Retina (tissue), 1 donor: ENCODE measurements at places on chromosomes 4 and X.

GRCh38 chr4:23373261-23373660, 516.6 kb downstream of the PPARGC1A start:
- DNase-seq: no peak

DNA sequence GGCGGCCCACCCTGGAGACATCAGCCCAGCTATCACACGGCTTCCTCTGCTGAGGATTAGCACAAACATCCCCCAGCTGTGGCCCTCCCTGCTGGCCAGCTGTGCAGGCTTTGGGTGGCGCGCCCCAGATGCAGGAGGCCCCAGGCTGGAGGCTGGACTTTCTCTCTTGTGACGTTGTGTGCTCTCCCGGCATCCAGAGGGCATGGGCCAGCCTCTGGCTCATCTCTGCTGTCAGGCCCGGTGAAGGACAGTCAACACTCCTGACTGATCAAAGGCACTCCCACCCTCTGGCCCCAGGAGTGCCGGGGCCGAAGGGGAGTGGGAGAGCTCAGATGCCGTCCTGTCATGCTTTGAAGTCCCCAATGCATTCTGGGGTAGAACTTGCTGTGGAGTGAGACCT, 29.9 kb upstream of the PJA1 start:
- no peak for DNase-seq

GRCh38 chr4:173246719-173247118, 78.1 kb downstream of the GALNT7 start:
- DNase-seq: no peak

GRCh38 chr4:1622238-1622637, 61.9 kb downstream of the FAM53A start:
- DNase-seq: no peak

- no peak for DNase-seq
Measured at GRCh38 chr4:139951021-139951420, 203.0 kb downstream of the MAML3 start.

GRCh38 chr4:91116861-91117260, 989.7 kb downstream of the CCSER1 start:
- no peak for DNase-seq

GRCh38 chr4:70667740-70668535, 1.6 kb upstream of the JCHAIN start:
- DNase-seq: no peak

- no peak for DNase-seq
Measured at GRCh38 chrX:133655275-133656265, 240.3 kb upstream of the GPC4 start.

- DNase-seq: no peak
Measured at GRCh38 chr4:7763106-7763505, 176.6 kb downstream of the AFAP1 start.

DNA sequence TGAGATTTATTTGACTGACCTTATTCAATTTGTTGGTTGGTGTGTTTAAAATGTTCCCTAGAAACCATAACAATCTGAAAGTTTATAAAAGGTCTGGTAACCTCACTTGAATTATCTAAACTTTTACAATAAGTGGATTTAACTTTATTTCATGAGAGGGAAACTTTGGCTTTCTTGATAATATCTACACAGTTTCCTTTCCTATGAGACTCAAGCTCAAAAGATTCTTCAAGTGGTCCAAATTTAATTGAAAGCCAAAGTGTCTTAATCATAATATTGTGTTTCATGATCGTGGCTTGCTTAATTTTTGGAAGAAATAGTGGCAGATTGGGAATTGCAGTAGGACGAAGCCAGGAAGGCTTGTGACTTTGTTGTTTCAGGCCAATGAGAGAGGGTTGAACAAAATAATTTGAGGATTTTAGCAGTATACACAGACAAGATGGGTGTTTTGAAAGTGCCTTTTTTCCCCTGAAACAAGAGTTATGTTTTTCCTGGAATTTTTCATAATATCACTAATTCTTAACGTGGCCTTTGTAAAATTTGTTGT, 55.0 kb downstream of the PHEX start:
- no peak for DNase-seq

DNA sequence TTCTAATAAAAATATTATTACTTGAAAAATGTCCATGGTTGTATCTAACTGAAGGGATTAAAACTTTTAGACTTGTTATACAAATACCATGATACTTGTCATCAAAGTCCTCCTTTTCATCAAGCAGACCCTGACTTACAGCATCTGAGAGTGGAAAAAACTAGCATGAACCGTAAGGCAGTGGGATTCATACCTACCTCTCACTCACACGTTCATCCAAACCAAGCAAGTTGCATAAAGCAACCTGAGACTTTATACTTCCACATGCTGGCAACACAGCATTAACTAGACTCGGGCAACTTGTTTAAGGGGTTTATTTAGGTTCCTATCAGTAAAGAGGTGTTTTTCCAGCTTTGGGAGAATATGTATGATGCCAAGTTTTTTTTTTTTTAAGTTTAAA, 22.6 kb upstream of the TLR7 start:
- DNase-seq: no peak

DNA sequence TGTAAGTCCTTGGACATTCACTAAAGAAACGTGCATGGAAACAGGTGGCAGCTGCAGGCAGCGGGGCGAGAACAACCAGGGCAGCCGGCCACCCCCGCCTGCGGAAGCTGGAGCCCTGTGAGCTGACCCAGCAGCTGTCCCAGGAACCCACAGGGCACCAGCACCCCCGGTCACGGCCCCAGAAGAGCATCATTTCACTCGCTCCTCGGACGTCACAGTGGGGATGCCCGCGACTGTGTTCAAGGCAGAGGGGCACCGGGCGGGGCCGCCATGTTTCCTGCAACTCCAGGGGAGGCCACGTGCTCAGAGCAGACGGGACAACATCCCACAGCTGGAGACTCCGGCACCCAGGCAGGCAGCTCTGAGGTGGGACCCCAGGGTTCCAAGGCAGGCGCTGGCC, 45.0 kb upstream of the CPLX1 start:
- no peak for DNase-seq

- no peak for DNase-seq
Measured at GRCh38 chr4:110188113-110188512, 10.3 kb downstream of the ELOVL6 start.

DNA sequence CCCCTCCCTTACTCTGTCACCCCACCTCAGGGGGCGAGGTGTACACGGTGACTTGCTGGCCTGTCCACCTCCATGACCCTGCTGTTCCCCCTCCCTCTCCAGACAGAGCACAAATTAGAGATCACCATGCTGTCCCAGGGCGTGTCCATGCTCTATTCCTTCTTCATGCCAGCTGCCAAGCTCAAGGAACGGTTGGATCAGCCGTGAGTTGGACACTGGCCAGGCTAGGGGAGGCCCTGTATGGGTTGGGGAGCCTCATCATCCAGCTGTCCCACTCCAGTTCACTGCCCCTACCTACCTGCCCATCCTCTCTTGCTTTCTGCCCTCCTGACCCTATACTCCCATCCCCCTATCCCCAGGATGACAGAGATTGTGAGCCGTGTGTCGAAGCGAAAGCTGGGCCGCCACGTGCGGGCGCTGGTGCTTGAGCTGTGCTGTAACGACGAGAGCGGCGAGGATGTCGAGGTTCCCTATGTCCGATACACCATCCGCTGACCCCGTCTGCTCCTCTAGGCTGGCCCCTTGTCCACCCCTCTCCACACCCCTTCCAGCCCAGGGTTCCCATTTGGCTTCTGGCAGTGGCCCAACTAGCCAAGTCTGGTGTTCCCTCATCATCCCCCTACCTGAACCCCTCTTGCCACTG, 3.9 kb upstream of the CDK16 start:
- DNase-seq: no peak

DNA sequence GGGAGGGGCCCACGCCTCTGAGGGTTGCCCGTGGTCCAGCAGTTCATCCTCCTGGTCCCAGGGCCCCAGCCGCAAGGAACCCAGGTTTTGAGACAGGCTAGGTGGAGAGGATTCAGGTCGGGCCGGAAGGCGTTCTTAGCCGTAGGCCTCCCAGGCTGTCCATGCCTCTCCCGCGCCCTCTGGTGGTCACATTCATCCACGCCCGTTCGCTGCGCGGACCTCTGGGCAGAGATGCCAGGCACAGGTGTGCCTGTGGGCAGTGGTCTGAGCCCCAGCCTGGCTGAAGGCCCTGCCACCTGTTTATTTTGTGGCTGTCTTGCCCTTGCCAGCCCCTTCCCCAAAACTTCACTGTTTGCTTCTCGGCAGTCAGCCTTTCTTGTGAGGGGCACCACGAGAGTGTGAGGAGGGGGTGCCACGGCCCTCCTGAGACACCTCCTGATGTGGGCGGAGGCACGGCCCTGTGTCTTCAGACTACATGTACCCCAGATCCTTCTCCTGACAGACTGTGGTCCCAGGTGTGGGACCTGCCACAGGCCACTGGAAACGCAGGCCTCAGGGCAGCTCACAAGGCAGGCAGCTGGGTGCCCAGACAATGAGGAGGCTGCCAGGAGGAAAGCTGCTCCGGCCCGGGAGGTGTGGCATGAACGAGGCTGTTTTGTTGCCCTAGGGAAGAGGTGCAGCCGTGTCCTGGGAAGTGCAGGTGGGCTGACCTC, 5.0 kb downstream of the UVSSA start:
- peak; percentile 87 for DNase-seq

DNA sequence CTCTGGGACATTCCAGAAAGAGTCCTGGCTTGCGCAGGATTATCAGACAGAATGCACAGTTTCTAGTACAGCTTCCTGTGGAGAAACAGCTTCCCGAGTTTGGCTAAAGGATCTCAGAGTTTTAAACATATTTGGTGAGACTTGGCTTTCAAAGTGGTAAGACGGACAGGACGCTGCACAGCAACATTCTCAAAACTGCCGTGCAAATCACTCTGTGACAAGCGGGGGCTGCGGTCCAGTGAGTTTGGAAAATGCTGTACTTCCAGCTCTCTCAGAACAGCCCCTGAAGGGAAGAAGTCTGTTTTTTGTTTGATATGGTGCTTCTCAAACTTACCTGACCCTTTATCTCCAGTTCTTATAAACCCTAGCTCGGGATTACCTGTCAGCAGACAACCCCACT, 18.1 kb downstream of the LGI2 start:
- DNase-seq: no peak

DNA sequence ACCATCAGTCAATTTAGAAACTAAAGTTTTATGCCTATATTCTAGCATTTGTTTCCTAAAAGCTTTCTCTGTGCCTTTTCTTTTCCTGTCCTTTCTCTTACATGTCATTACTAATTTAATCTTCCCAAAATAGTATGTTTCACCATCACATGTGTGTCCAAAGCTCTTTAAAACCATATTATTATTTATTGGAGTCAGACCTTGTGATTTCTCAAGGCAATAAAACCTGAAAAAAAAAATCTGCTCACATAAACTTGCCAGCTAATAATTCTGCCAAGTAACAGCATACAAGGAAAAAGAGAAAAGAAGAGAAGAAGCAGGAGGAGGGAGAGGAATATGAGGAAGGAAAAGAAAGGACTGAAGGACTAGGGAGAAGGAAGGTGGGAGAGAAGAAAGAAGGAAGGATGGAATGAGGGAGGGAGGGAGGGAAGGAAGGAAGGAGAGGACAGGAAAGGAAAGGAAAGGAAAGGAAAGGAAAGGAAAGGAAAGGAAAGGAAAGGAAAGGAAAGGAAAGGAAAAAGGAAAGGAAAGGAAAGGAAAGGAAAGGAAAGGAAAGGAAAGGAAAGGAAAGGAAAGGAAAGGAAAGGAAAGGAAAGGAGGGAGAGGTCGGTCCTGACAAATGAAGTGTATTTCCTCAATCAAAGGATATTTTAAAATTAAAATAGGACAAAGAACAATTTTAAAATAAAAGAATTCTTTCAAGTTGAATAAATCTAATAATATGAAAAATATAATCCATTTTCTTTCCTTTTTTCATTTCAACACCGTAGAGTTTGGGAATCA, 57.4 kb downstream of the ANTXR2 start:
- DNase-seq: no peak

- DNase-seq: no peak
Measured at GRCh38 chr4:89353514-89353913, 45.9 kb upstream of the GPRIN3 start.

GRCh38 chr4:4758681-4759080, 100.8 kb upstream of the MSX1 start:
- no peak for DNase-seq

DNA sequence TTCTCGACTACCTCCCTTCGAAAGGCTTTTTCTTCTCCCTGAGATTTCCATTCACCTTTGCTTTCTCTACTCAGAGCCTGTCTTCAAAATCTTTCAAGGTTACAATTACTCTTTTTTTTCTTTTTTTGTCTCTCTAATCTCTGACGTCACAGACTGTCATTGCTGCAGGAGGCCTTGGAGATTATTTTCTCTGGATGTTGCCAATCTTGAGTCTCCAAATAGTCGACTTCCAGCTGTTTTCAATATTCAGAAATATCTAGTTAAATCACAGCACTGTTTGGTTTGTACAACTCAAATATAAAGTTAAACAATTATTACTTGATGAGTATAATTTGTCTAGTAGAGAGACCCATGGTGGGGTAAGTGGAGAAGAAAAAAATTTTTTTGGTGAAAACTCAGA, 359.0 kb upstream of the BOD1L1 start:
- no peak for DNase-seq

DNA sequence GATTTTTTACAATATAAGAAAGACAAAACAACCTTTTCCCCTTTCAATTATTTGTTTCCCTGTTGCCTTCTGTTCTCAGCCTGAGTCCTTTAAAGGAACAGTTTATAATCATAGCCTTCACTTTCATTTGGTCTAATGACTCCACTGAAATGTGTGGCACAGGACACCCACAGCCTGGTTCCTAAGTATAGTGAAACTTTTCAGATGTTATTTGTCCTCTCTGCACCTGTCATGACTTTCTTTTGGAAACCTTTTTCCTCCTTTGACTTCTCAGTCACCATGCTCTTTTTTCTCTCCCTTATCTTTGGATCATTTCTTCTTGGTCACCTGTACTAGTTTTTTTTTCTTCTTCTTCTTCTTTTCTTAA, 237.8 kb upstream of the ANXA3 start:
- DNase-seq: no peak

DNA sequence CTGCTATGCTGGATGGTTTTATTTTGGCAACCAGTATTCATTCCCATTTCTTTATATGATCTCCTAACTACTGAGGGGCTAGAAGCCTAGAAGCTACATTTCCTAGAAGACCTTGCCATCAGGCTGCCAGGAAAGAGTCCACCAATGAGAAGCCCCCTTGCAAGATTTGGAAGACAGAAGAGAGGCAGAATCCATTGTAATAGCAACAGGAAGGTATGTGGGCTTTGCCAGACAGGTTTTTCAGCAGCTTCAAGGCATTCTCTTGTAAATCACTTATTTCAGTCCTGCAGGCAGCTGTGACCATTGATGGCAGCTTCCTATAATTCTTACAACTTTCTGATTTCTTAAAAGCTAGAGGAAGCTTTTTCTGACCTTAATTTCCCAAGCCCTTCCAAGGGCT, 148.3 kb upstream of the NHS start:
- DNase-seq: no peak

GRCh38 chr4:62601737-62602136, 1401.6 kb downstream of the ADGRL3 start:
- DNase-seq: no peak

- DNase-seq: no peak
Measured at GRCh38 chrX:139738581-139738980, 30.6 kb upstream of the MCF2 start.

DNA sequence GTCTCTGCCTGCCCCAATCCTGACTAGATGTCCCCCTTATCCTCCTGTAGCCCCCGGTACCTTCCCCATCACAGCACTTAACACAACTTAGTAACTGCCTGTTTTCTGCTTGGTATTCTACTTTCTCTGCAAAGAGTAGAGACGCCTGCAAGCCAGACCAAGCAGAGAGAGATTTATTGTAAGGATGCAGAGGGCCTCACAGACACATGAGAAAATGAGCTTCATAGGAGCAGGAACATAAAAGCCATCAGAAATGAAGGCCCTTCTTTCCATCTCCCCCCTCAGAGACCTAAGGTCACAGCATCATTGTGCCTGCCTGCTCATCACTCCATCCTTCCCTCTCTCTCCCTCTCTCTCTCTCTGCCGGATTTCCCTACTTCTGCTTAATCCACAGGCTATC, 305.7 kb upstream of the NOCT start:
- no peak for DNase-seq
